ENCODE measurements at places on chromosomes 6 and 20.

DNA sequence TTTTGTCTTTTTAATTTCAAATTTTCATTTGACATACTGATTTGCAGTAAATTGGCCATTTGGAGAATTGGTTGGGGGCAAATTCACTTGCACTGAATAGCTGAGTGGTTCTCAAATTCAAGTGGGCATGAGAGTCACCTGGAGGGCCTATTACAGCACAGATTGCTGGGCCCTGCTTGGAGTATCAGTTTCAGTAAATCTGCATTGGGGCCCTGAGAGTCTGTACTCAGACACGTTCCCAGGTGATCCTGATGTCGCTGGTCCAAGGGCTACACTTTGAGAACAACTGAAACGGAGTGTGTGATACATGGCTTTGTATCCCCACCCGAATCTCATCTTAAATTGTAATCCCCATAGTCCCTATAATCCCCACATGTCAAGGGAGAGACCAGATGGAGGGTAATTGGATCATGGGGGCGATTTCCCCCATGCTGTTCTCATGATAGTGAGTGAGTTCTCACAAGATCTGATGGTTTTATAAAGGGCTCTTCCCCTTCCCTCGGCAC, 115.9 kb downstream of the KLHL32 start:
- DNase-seq, result no peak

DNA sequence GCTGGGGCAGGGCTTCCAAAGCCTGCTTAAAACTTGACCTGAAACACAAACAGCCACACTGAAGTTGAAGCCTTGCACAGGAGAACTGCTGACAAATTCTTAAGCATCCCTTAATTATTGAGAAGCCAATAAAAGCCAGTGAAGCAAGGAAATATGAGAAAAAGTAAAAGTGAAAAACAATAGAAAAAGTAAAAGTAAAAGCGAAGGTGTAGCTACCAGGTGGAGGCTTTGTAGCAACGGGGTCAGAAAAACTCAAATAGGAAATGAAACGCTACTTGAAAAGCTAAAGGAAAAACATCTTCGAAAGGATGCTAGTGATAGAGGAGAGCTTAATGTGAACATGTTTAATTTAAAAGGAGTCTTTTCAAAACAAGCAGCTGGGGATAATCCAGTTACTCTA, 97.4 kb downstream of the IRF4 start:
- no peak for DNase-seq

DNA sequence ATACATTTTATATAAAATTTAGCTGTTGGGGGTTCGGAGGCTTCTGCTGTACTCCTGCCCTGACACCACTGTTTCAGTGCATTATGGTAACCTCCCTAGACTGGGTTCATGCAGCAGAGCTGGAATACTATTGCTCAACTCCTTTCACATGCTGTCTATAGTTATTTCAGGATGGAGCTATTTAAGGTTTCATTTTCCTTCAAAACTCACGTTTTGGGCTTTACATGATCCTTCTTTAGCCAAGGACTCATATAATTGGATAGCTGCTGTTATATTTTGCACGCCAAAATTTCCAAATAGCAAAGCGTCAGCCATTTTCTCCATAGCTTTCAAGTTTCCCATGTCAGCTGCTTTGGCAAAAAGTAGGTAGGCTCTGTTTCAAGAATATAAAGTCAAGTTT, 76.8 kb downstream of the SEL1L2 start:
- DNase-seq, result no peak

DNA sequence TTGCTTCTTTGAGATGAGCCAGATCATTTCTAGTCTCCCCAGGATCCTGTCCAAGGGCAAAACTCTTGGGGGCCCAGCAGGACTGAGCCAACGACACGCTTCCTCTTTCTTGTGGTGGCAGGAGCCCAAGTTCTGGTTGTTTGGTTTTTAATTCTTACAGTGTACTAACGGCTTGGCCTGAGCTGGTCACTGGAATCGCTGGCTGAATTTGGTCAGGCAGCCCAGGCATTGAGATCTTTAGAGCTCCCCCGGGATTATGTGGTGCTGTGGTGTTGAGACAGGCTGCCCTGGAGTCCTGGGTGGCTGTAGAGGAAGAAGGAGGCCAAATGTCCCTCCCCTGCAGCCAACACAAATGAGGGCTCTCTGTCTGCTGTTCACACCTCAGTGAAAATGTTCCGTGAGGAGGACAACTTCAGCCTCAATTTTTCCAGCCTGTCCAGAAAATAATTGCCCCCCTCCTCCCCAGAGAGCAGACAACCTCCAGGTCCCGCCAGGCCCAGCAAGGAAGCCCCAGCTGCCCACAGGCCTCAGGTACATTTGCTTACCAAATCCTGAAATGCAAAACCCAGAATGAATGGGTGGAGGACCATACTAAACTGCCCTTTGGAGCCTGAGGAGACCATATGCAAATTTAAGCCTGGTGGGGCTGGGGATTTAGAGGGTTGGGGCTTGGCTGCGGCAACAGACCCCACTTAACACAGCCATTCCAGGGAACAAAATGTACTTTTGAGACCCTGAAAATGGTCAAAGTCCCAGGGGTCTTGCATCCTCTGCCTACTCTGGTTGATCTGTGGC, 23.6 kb downstream of the BNIP5 start:
- DNase-seq, result no peak
